Sigmoid colon (tissue), 7 donors: ENCODE measurements at places on chromosomes 3 and 15. TPM values are rescaled to one million over a fixed set of nuclear protein-coding genes. Genes with fewer than 3 reads are reported as not detected.

ZNF774 gene
- total RNA-seq = 4.3 TPM

SLC22A13 gene
- not detected for total RNA-seq

GRCh38 chr3:16987141-16987540 is 102.4 kb downstream of the PLCL2 start:
- H3K27ac ChIP-seq = no peak overlapping the region
- H3K4me1 ChIP-seq = no peaks in the 10 kb centered on the region
- H3K27me3 ChIP-seq = no peaks in the 10 kb centered on the region
- no peak overlapping the region for H3K4me3 ChIP-seq

- H3K27ac ChIP-seq = no peak overlapping the region
- no peaks in the 10 kb centered on the region for H3K27me3 ChIP-seq
- H3K4me1 ChIP-seq = no peaks in the 10 kb centered on the region
- DNase-seq = no peak
- H3K36me3 ChIP-seq = peaks cover 16% of the 10 kb centered on the region
- H3K4me3 ChIP-seq = no peak overlapping the region
These were observed 81.5 kb downstream of the TJP1 start for GRCh38 chr15:29740692-29741311.

GRCh38 chr3:180239939-180240338 is 203.2 kb upstream of the PEX5L start:
- DNase-seq = no peak
- no peak overlapping the region for H3K4me3 ChIP-seq
- H3K4me1 ChIP-seq = no peaks in the 10 kb centered on the region
- H3K27ac ChIP-seq = no peak overlapping the region
- H3K27me3 ChIP-seq = no peaks in the 10 kb centered on the region

DNA sequence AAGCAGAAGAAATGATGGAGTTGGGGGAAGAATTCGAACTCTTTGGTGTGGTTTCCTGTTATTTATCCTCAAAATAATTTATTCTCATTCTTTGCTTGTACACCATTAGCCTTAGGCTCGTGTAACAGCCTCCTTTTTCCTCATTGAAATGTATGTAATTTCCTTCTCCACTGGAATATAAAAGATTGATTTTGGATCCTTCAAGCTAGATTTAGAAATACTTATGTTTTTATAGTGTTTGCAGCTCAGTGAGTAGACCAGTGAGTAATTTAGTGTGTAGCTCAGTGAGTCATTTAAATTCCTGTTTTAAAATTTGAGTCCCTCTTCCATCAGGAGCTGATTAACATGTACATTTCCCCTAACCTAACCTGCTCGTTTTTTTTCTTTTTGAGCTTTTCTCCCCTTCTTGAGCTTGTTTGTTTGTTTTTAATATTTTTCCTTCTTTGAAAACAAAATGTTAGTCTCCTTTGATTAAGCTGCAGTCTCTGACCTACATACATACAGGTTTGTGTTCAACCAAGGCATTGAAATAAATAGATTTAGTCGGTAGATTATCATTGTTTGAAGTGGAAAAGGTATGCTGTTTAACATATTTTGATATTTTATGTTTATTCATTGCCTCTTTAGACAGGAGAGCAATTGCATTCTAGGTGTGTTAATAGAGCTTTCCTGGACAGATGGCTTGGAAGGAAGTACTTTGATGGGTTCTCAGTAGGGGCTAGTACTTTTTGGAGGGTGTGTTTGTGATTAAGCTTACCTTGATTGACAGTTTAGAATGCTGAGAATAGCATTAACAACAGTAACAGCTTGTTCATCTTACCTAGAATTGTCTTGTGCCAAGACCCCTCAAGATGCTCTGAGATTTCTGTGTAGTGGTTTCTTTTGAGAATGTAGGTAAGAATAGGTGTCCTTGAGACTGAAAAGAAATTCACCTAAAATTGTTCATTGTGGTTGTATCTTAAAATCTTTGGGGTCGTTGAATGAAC is 5.9 kb downstream of the USP3 start:
- DNase-seq = no peak
- H3K27ac ChIP-seq = peak overlapping the region; percentile 35
- no peaks in the 10 kb centered on the region for H3K27me3 ChIP-seq
- H3K4me1 ChIP-seq = peaks cover 84% of the 10 kb centered on the region
- no peak overlapping the region for H3K4me3 ChIP-seq

DNA sequence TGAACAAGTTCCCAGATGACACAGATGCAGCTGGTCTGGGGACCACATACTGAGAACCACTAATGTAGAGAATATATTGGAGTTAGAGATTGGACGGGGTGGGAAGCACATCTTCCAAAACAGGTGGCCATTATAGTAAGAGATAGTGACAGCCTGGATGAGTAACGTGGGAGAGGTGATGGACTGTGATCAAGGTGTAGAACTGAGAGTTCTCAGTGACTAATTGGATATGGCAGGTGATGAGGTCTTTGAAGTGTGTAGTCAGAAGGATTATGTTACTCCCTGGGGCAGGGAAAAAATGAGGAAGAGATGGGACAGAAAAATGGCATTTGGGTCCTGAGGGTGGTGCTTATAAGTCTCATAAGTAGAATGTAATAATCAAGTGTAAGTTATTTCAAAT is 66.6 kb downstream of the KCNMB2 start:
- no peak for DNase-seq
- no peak overlapping the region for H3K27ac ChIP-seq
- no peaks in the 10 kb centered on the region for H3K4me1 ChIP-seq
- H3K27me3 ChIP-seq = no peaks in the 10 kb centered on the region
- no peaks in the 10 kb centered on the region for H3K36me3 ChIP-seq
